ENCODE measurements at places on chromosomes 5 and 9. TPM values are rescaled to one million over a fixed set of nuclear protein-coding genes. Genes with fewer than 3 reads are reported as not detected.

- no peak for DNase-seq
Measured at GRCh38 chr5:152601806-152602732, 197.0 kb upstream of the NMUR2 start.

COL15A1 gene
- 0.68 TPM for total RNA-seq

DNA sequence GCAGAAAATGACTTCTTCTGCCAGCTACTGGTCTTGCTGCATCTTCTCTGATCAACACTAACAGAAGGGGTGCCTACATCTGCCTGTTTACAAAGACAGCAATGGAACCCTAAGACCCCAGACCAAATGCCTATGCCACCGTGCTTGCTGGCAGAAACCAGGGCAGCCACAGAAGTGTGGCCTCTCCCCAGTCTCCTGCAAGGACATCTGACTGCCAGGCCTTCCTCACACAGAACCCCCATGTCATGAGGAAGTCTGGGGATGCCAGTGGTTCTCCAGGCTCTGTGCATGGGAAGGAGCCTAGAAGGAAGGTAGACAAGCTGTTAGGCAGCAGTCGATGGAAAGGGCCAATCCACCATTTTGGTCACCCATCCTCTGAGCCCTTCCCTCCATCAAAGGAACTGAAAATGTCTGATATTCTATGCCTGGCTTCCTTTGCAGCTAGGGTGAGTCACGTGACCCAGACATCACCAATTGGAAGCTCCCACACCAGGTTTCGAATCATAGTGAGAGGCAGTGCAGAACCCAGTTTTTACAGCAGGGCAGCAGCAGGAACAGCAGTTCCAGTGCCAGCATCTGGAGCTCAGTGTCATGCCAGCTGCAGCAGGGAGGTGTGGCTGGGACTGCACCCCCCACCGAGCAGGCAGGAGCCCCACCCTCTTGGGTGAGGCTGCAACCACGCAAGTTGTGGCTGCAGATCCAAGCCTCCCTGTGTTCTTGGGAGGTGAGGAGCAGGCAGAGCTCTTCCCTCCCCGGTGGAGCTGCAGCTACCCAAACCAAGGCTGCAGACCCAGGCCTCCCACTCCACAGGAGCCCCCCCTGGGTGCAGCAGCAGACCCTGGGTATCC, 123.4 kb downstream of the OLFM1 start:
- no peak for DNase-seq

GPX3 gene
- total RNA-seq: 19.7 TPM

- DNase-seq: no peak
Measured at GRCh38 chr9:109558718-109559151, 60.6 kb upstream of the PTPN3 start.
